ENCODE measurements at places on chromosomes 3 and 15.
A peak's percentile ranks its signal among the peaks of the same experiment; 100 is the strongest.

DNA sequence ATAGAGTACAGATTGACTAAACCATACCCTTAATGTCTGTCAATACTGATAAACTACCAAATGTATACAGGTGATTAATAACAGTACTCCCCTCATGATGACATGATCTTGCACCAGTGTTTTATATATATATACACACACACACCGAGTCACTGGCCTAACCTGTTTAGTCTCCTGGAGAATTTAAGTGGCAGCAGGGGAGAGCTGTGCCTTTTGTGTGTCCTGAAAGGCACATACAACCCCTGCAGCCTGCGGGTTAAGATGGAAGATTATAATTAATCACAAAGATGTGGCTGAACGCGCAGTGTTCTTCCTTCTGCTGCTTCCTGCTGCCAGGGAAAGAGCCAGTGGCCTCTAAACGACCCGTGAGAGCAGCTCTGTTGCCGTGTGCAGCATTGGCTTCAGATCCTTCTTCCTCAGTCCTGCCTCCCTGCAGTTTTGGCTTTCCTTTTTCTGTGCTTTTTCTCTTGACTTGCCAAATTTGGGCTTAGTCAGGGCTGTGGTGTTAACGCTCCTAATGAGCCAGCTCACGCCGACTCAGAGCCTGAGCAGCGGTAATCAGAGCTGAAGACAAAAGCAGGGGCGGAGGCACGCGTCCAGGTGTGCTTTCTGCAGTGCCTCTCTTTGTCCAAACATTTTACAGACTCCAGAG is 42.5 kb upstream of the UBE3A start:
- peak; percentile 25 for DNase-seq

DNA sequence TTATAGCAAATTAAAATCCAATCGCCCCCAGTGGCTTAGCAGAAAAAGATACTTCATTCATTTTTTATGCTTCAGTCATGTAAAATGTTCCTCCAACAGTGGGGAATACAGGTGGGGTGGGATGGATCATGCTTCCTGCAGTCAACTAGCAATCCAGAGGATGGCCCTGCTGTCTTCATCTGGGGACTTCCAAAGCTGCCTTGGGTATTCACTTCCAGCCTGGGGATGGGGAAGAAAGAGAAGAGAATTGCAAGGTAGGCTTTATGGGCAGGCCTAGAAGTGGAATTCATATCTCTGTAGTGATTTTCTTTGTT is 354.8 kb upstream of the SLCO3A1 start:
- no peak for DNase-seq

GRCh38 chr15:48433226-48433886 is 102.1 kb downstream of the DUT start:
- peak; percentile 62 for DNase-seq

DNA sequence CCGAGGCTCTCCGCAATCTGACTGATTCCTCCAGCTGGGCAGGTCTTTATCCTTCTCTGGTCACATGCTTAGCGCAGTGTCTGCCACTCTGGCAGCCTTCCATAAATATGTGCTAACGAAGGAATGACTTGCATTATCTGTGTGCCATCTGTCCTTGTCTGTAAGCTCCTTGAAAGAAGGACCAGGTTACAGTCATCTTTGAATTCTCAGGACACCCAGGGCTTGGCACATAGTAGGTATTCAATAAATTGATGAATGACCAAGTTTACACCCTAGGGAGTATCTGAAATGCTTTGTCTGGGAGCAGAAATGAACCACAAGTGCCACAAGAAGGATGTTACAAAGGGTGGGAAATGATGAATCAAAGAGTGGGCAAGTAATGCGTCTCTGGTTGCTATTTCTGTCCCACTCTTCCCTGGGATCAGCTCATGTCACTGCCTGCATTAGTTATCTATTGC is 16.5 kb upstream of the FAM3D start:
- peak; percentile 23 for DNase-seq

DNA sequence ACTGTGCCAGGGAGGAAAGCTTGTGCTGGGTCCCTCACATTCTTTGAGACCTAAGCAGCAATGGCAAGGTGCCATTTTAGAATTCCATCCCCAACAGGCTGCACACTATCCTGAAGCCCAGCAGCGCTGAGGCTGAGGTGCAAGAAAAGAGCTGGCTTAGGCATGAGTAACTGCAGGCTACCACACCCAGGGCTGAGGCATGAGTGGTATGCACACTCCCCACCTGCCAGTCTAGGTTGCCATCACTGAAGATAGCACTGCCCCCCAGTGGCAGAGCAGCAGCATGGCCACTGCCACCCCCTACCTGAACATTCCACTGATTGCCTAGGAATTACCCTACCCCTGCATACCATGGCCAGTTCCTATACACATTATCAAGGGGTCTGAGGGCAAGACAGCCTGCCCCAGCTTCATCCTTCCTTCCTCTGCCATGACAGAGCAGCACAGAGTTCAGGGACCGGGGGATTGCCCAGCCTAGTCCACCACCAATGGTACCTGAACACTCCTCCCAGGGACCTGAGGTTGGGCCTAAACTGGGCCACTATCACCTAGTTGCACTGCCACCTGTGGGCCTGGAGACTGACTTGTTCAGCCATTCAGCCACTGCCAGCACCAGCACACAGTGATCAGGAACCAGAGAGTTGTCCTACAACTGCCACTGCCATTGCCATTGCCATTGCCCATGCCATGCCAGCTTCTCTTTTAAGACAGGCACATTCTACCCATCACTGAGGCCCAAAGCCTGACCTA is 129.8 kb downstream of the SATB1 start:
- peak; percentile 70 for DNase-seq

GRCh38 chr15:34642247-34642646 is 58.8 kb upstream of the GOLGA8B start:
- DNase-seq: no peak

DNA sequence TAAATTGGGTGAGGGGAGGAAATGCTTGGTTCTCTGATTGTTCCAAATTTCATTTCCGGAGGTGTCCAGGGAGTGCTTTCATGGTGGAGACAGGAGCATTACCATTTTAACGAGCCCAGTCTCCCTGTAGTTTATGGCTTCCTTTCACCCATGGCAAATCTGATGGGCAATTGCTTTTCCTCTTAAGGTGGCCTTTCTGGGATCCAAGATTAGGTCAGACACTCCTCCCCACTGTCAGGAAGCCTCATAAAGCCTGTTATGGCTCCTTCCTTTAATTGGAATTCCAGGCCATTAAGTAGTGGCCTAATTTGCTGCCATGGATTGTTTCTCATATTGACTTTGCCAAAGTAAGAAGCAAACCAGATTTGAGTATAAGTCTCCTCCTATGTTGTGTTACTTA is 157.8 kb downstream of the PDCD6IP start:
- DNase-seq: no peak

- no peak for DNase-seq
Measured at GRCh38 chr15:83099290-83099689, 8.2 kb upstream of the TM6SF1 start.

- DNase-seq: no peak
Measured at GRCh38 chr15:70089692-70089971, 8.1 kb downstream of the TLE3 start.

DNA sequence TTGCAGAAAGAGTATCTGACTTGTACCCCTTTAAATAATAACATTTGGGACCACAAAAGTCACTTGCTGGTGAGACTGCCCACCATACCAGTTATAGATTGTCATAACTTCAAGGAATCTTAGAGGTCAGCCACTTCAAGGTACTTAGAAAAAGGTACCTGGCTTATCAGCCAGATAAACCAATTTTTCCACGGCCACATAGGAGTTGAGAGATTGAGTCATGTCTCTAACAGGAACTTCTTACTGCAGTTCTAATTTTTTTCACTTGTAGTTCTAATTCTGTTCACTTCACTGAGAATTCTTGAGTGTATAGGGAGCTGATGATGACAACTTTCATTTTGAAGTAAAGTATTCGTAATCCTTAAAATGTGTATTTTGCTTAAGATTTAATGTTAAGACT is 317.1 kb upstream of the CBLB start:
- no peak for DNase-seq

- DNase-seq: no peak
Measured at GRCh38 chr15:29613951-29614382, 208.3 kb downstream of the TJP1 start.

GRCh38 chr3:134749174-134749573 is 45.9 kb upstream of the EPHB1 start:
- no peak for DNase-seq
